Cardiac atrium fibroblast (primary cell): ENCODE measurements at places on chromosomes 7 and 10. TPM values are rescaled to one million over a fixed set of nuclear protein-coding genes. Genes with fewer than 3 reads are reported as not detected.

The ZNF488 gene
- 0.18 TPM in 1 of 2 replicates, not detected in the other for total RNA-seq

The SRRM3 gene
- total RNA-seq = 3.1 and 4.7 TPM in 2 replicates

The HMX3 gene
- not detected in 2 replicates for total RNA-seq

The TAX1BP1 gene
- 64.3 and 71.6 TPM in 2 replicates for total RNA-seq

The SPDYE11 gene
- total RNA-seq = not detected in 2 replicates
